Glutamatergic neuron (in vitro differentiated cells): ENCODE measurements at places on chromosomes 7 and 10. TPM values are rescaled to one million over a fixed set of nuclear protein-coding genes. Genes with fewer than 3 reads are reported as not detected.
A peak's percentile ranks its signal among the peaks of the same experiment; 100 is the strongest.

DNA sequence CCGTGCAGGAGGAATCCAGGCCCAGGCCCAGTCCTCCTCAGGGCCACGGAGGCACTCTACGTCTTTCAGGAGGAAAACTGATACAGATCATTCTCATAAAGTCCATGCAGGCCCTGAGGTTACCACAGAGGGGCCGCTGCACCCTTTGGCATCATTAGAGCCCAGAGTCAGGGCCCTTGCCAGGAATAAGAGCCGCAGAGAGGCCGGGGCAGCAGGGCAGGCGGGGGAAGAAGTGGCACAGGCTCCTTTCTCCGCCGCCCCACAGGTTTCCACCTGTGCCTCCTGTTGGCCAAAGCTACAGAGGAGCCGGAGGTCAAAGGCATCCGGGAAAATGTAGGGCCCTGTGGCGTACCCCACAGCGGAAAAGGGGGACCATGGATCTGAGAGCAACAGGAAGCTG, 366.6 kb upstream of the SHH start:
- no peak overlapping the region for H3K4me3 ChIP-seq
- no peak for DNase-seq
- no peaks in the 10 kb centered on the region for H3K4me1 ChIP-seq
- no peak overlapping the region for H3K27ac ChIP-seq
- H3K27me3 ChIP-seq: peaks cover 9% of the 10 kb centered on the region
- H3K36me3 ChIP-seq: no peaks in the 10 kb centered on the region

DNA sequence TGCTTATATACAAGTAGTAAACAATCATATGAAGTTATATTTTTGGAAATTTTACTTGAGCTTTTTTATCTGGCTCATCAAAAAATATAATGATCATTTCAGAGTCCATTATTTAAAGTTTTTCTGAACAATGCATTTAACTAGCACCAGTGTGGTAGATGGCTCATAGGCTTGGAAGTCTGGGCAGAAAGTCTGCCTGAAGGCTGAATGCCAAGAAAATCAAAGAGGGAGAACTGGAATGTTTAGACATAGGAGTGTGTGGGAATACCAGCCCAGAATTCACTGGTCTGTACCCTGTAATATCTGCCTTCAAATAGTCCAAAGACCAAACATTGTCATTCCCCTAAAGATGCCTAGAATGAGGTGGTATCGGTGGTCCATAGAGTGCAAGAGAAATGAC, 40.3 kb upstream of the ANK3 start:
- H3K36me3 ChIP-seq: no peaks in the 10 kb centered on the region
- H3K4me1 ChIP-seq: peaks cover 13% of the 10 kb centered on the region
- no peaks in the 10 kb centered on the region for H3K27me3 ChIP-seq
- no peak for DNase-seq

DNA sequence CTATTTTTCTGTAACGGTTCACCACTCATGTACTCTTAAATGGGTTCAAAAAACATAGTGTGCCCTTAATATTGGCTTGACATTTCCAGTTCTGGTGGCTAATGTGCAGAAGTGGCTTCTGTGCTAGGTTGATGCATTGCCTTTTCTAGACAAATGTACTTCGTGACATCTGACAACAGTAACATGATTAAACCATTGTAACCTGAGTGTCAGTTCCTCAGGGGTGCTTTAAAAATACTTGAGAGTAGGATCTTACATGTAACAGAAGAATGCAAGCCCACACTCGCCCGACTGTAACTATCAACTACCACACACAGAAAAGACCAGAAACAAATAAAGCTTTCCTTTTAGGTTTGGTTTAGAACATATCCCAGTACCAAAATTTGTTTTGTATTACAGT, 393.4 kb upstream of the NFE2L3 start:
- H3K4me3 ChIP-seq: no peak overlapping the region
- peaks cover 3% of the 10 kb centered on the region for H3K36me3 ChIP-seq
- no peak for DNase-seq
- H3K4me1 ChIP-seq: peaks cover 25% of the 10 kb centered on the region
- H3K27ac ChIP-seq: no peak overlapping the region

CAMK2B gene
- 55.1 TPM for total RNA-seq

- no peak overlapping the region for H3K4me3 ChIP-seq
- H3K27me3 ChIP-seq: no peaks in the 10 kb centered on the region
- no peaks in the 10 kb centered on the region for H3K4me1 ChIP-seq
- H3K36me3 ChIP-seq: no peaks in the 10 kb centered on the region
- DNase-seq: no peak
These were observed 632.6 kb downstream of the KCNMA1 start for GRCh38 chr10:77004917-77005564.

DNA sequence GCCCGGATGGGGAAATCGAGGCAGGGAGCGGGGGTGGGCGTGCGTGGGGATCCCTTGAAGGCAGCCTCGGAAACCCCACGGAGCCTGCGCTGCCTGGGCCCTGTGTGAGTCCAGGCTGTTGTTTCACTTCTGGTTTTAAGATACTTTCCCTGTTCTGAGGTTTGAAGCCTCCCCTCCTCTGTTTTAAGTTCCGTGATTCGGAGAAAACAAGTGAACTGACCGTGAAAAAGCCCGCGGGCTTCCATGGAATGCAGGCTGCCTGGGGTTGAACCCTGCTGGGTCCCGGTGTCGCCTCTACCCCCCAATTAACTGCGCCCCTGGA, 401 bp downstream of the LRRC27 start:
- H3K27me3 ChIP-seq: no peaks in the 10 kb centered on the region
- no peak for DNase-seq
- peaks cover 23% of the 10 kb centered on the region for H3K4me1 ChIP-seq
- H3K27ac ChIP-seq: peak overlapping the region; percentile 52

- no peaks in the 10 kb centered on the region for H3K4me1 ChIP-seq
- no peak overlapping the region for H3K27ac ChIP-seq
- H3K27me3 ChIP-seq: no peaks in the 10 kb centered on the region
- H3K4me3 ChIP-seq: no peak overlapping the region
These were observed 203.9 kb downstream of the NXPH1 start for GRCh38 chr7:8637322-8637721.

- peaks cover 6% of the 10 kb centered on the region for H3K36me3 ChIP-seq
- H3K27ac ChIP-seq: no peak overlapping the region
- H3K27me3 ChIP-seq: peaks cover 2% of the 10 kb centered on the region
- DNase-seq: no peak
These were observed 37.5 kb downstream of the BTBD16 start for GRCh38 chr10:122308417-122309141.

DNA sequence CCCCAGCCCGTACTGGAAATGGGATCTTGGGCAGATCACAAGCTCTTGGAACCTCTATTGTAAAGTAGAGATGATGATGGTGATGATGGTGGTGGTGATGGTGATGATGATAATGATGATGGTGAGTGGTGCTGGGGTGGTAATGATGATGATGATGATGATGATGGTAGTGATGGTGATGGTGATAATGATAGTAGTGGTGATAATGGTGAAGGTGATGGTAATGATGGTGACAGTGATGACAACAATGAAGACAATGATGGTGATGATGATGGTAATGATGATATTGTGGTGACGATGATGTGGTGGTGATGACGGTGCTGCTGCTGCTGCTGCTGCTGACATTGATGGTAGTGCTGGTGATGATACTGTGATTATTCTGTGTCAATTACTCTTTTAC, 91.0 kb upstream of the AFAP1L2 start:
- H3K4me3 ChIP-seq: no peak overlapping the region
- peaks cover 2% of the 10 kb centered on the region for H3K27me3 ChIP-seq
- H3K4me1 ChIP-seq: peaks cover 2% of the 10 kb centered on the region
- no peak overlapping the region for H3K27ac ChIP-seq
- H3K36me3 ChIP-seq: no peaks in the 10 kb centered on the region
